GDM1 (cell line): ENCODE measurements at places on chromosomes 3 and 15.

DNA sequence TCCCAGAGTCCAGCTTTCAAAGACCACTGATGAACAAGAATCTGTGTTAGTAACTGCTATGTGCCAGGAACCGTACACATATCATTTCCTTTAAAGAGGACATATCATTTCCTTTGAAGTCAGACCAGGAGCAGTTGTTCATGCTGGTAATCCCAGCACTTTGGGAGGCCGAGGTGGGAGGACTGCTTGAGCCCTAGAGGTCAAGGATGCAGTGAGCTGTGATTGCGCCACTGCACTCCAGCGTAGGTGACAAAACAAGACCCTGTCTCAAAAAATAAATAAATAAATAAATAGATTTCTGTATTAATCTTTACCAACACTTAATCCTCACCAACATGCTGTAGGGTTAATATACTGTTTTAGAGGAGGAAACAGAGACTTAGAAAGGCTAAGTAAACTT lies 23.9 kb upstream of the CDV3 start:
- no peak for DNase-seq

DNA sequence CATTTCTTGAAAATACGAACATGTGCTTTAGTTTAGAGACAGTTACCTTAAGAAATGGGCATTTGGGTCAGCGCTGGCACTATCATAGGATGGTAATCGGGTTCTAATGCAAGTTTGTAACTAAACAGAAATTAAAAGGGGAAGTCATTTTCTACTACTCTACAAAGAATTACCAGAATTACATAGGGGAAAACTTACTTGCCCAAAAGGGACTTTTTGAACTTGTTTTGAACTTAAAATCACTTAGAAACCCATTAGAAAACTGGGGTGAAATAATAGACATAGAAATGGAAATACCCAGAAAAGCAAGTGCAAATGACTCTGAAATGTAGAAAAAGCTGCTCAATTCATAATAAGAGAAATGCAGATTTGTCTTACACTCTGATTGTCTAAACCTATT lies 44.9 kb downstream of the SPATA16 start:
- no peak for DNase-seq

DNA sequence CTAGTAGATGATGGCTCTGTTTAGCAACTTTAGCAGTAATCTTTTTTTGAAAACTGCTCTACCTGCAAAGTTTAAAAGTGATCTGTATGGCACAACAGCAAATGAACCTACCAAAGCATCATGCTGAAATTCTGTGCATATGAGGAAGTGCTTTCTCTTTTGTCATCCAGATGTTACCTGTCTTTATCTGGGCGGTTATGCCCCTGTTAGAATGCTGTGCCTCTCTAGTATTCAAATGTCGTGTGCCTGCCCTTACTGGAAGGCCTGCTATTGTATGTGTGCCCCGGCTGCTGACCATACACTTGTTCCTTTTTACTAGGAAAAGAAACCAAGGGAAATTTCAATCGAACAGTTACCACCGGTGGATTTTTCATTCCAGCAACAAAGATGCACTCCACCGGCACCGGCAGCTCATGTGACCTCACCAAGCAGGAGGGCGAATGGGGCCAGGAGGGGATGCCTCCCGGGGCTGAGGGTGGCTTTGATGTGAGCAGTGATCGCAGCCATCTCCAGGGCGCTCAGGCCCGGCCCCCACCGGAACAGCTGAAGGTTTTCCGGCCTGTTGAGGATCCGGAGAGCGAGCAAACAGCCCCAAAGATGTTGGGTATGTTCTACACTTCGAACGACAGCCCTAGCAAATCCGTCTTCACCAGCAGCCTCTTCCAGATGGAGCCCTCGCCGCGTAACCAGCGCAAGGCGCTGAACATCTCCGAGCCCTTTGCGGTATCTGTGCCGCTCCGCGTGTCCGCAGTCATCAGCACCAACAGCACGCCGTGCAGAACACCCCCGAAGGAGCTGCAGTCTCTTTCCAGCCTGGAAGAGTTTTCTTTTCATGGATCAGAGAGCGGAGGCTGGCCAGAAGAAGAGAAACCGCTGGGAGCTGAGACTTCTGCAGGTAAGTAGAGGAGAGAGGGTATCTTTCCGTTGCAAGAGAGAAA lies 61.6 kb downstream of the TMEM39A start:
- DNase-seq = no peak

DNA sequence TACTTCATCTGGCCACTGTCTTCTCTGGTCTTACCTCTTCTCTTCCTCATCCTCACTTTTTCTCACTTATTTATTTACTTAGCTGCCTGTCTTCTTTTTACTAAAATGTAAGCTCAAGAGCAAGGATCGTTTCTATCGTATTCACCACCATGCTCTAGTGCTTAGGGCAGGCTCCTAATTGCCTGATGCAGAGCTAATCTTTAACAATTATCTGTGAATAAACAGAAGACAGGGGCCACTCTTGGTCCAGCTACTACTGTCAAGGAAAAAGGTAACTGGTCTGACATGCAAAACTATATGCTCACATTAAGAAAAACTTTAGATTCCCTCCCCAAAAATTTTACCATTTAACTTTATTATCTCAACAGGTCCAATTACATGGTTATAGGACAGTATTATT lies 17.5 kb downstream of the PIK3R4 start:
- DNase-seq = no peak

- no peak for DNase-seq
Measured at GRCh38 chr15:80556694-80557367, 138.3 kb upstream of the ABHD17C start.
